Iris pigment epithelial cell (primary cell): ENCODE measurements at places on chromosomes 12 and 14.

DNA sequence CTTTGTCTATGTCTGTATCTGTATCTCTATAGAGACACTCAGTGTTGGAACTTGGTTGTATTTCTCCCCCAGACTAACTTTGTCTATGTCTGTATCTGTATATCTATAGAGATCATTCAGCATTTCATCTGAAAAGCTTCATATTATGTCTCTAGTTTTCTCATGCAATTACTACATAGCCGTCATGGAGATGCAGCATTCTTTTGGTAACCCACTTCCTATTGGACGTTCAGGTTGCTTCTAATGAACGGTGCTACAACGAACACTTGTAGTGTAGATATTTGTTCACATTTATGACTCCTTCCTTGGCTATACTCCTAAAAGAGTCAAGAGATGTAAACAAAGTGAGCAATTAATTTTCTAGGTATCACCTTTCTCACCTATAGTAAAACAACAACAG lies 81.5 kb upstream of the KCNA1 start:
- DNase-seq: no peak

- DNase-seq: peak; percentile 82
Observed at GRCh38 chr12:77102691-77103090, 37.3 kb upstream of the E2F7 start.

- peak; percentile 85 for DNase-seq
Observed at GRCh38 chr14:52348776-52349175, 34.7 kb downstream of the PTGER2 start.

GRCh38 chr14:21267431-21267845 lies 1.8 kb downstream of the HNRNPC start:
- DNase-seq: no peak

GRCh38 chr14:28142400-28143015 lies 624.1 kb upstream of the FOXG1 start:
- peak; percentile 15 for DNase-seq

DNA sequence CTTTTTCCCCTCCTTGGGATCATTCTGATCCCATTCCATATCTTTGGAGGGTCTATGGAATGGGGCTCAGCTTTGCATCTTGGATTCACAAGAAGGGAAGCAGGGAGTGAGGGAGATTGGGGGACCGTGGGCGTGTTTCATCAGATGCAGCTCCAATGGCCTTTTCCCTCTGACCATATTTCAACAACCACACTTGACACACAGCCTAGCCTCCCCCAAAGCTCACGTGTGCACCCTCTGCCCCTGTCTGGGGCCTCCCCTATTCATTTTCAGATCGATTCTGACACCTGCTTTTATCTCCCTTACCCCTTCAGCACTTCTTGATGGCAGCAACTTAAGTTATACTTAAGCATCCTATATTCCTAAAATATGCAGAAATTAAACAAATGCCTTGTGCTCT lies 126.6 kb downstream of the CHST11 start:
- no peak for DNase-seq

- DNase-seq: peak; percentile 66
Observed at GRCh38 chr14:54881235-54881760, 21.3 kb downstream of the GCH1 start.

DNA sequence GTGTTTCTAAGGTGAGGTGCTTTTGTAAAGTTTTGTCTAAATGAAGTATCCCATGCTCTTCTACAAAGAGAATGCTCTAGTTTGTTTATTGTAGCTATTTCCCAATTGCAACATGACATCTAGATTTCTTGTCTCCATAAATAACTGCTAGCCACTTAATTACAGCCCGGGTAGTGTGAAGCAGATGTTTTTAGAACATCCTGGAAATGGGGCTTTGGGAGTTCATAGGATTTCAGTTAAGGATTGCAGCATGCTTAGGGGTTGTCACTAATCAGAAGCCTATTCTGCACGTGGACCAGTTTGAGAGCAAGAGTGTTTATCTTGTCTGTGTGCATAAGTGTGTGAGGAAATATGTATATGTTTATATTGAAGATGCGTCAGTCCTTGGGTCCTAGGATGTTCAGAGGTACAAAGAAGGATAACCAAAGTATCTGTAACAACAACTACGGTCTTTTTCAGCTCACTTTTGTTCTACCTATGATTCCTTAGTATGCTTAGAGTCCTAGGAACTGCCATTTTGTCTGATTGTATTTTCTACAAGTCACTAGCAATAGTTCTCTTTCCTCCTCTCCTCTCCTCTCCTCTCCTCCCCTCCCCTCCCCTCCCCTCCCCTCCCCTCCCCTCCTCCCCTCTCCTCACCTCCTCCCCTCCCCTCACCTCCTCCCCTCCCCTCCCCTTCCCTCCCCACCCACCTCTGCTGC lies 135.3 kb downstream of the ACSS3 start:
- DNase-seq: peak; percentile 12

DNA sequence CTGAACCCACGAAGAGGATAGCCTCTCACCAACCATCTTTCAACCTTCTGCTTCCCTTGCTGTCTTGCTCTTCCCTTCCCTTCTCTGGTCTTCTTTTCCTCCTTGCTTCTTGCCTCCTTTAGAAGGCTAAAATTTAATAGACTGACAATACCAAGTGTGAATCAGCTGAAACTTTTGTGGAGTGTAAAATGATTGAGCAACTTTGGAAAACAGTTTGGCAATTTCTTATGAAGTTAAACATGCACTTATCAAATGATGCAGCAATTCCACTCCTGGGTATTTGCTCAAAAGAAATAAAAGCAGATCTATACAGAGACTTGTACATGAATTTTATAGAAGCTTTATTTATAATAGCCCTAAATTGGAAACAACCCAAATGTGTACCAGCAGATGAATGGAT lies 3.3 kb upstream of the KRT86 start:
- peak; percentile 46 for DNase-seq

DNA sequence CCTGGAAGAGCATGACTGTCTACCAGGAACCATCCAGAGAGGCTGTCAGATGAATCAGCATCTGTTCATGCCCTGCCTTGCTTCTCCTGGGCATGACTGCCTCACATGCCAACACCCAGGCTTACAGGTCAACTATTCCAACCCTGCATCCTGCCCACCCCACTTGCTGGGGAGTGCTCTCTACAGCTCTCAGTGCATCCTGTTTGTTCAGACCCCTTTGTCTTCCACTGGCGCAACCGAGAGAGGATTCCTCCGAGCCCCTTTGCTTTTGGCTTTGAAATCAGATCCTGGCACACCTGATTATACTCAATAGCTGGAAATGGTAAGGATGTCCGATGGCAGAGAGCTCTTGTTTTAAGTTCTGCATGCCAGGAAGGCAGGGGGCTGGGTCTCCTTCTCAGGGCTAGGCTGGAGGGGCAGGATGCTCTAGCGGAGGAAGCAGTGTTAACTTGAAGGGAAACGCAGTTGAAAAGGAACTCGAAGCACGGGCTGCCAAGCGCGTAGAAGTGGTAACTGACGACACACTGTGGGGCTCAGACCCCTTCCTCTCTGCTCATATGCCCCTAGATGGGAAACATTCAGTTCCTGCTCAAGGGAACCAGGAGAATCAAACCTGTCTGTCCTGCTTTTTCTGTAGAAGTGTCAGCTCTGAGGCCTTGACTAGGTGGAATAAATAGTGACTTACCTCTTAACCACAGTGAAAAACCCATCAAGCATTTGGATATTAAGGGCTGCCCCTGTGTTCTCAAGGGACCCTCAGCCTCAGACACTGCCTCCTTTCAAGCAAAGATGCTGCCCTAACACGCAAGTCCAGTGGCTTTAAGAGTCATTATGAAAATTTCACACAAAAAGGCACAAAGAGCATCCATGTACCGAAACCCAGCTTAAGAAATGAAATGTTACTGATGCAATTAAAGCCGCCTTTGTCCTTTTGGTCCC lies 297.5 kb downstream of the ZFP36L1 start:
- DNase-seq: no peak

DNA sequence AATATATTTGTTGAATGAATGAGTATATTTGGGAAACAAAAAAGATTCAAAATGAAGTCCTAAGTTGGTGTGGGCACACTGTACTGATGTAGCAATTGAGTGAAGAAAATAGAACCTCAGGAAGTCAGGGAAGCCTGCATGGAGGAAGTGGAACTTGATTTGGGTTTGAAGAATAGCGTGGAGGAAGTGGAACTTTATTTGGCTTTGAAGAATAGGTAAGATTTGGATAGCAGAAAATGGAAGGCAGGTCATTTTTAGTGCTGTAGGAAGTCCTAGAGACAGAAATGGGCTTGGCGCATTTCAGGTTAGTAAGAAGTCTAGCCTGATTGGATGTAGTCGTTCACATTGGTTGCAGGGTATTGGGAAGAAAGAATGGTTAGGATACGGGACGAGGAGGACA lies 5.4 kb downstream of the C12orf75 start:
- DNase-seq: no peak

- no peak for DNase-seq
Observed at GRCh38 chr12:113057565-113058485, 1.3 kb downstream of the DTX1 start.

DNA sequence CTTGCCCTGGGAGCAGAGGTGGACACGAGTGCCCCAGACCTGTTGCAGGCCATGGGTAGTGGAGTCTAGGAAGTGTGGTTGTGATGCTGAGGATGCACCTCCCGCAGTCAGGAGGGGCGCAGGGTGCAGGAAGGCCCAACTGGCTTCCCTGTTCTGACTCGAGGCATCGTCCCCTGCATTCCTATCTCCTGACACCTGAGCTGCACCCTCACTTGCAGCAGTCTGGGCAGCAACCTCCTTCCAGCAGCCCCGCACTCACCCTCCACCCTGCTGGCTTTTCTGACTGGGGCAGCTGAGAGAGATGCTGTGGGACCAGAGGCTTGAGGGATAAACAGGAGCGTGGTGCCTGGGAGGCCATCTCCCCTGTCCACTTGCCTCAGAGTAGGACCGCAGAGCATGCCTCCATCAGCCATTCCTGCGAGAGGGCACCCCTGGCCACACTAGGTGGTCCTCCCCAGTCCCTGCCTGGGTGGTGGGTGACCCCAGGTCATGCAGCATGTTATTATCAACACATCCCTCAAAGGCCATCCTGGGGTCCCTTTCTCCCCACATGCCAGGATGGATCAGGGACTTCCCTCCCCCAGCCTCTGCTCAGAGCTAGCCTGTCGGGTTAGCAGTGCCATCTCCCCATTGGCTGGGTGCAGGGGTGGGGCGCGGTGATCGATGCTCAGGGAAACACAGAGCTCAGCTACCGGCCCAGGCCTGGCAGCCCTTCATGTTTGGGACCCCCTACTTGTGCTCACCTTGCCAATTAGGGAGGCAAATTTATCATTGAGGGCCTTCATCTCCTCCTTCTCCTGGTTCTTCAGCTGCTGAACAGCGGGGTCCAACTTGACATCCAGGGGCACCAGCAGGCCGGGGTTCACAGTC lies 719 bp downstream of the KRT80 start:
- no peak for DNase-seq

DNA sequence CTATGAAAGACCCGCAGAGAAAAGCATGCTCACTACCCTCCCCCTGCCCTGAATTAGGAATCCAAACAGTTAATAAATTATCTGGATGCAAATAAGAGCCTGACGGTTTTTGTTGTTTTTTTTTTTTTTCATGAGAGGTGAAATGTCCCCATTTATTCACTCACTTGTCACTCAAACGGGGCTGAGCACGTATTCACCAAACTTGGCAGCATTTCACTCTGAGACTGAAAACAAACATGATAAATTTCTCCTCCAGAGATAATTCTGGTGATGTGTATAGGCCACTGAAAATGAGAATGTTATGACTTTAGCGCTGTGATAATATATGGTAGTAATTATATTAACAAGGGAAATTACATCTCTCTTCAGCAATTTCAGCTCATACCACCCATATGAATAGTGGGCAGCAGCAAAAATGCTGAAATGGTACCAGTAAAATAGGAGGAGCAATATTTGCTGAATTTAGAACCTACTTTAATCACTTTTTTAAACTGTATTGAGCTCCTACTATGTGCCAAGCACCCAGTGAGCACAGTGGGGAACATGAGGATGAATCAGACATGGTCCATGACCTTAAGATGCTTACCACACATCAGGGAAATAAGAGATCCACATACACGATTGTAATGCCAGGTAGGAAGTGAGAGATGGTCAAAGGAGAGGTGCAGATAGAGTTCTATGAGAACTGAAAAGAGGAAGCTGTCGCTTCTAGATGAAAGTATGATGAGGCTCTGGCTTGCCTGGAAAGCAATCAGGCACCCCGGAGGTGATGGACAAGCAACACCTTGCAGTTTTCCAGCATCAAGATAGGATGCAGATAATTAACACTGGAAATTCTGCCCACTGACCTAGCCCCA lies 286.5 kb upstream of the TMPO start:
- DNase-seq: no peak

- DNase-seq: peak; percentile 36
Observed at GRCh38 chr12:74105434-74105833, 432.2 kb upstream of the ATXN7L3B start.

DNA sequence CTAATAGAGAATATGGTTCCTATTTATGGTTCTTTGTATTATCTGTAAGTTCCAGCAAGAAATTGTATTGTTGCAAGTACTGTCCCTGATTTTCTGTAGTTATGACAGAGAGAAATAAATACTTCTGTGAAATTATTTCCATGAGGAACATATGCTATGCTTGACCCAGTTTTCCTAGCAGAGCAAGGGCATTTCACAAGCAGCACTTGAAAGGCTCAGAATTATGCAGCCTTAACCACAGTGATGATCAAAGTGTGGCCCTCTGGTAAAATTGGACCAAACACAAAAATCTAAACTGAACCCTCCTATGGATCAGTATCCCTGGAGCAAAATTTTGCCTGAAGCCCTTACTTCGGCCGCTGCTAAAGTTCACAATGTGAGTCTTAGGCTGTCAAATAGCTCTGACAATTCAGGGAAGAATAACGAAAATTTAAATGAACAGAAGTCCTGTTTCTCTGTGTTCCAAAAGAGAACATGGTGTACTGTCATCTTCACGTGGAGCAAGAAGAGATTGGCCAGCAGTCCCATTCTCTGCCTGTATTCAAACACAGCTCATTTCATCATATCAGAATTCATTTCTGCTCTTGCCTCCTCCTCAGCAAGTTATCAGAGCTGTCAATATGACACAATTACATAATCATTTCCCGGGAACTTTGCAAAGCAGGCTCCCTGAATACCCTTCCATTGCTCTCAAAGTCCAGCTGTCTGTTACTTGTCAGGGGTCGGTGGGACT lies 471.9 kb downstream of the RPS29 start:
- no peak for DNase-seq

GRCh38 chr12:70824511-70824910 lies 96.0 kb downstream of the PTPRR start:
- no peak for DNase-seq
